GM04503 (cell line): ENCODE measurements at places on chromosomes 1 and 21.

- no peak for DNase-seq
Measured at GRCh38 chr1:220243947-220244346, 28.3 kb downstream of the RAB3GAP2 start.

DNA sequence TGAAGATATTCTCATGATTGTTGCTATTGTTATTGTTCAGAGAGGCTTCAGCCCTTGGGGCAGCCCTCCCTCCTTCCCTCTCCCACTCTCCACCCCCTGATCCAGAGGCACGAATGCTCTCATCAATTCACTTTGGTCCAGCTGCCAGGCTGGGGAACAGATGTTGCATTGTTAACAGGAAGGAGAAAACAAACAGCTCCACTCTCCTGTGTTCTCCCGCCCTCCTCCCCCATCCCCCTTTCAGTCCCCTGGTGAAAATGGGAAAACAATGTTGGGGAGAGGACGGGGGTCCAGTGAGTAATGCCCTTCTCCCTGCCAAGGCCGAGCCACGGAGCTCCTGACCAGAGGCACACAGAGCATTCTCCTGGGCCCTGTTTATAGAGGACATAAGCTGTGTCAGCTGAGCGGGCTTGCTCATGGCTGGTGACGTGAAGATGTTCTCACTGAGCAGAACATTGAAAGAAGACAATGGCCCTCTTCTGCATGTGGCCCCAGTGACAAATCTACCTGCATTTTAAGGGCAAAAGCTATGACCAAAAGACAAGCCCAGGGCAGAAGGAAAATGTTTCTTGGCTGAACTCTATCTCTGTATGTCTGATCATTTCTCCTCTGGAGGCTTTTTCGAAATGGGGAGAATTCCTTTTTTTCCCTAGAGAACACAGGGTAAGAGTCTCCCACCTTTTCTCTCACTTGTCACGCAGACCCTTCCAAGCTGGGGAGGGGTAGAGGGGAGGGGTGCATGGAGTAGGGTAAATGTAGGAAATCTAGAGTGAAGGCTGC is 111.7 kb downstream of the GLUL start:
- no peak for DNase-seq

GRCh38 chr1:192610112-192610889 is 25.6 kb upstream of the RGS13 start:
- no peak for DNase-seq

GRCh38 chr1:12513181-12513580 is 104.8 kb downstream of the DHRS3 start:
- no peak for DNase-seq

DNA sequence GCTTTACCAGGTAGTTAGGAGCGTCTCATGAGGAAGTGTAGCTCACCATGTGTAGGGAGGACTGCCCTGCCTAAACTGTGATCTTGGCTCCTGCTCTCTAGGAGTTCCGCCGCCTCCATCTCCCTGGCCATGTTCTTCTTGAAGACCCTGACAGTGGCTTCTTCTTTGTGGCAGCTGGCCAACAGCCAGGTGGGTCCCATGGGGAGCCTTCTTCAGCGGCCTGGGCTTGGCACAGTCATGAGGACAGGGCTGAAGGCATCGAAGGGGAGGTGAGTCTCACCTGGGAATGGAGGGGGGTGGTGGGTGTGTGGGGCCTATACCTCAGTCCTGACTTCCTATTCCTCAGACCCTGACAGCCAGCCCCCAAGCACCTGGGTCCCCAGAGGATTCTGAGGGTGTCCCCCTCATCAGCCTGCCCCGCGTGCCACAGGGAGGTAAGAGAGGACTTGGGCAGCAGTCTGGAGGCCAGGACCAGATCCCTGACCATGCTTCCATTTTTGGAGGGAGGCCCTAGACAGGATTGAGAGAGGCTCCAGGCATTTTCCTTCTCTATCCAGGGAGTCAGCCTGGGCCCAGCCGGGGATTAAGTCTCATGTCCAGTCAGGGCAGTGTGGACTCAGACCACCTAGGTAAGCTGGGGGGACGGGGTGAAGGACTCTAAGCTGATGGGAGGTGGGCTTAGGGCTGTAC is 21.4 kb downstream of the HYI start:
- no peak for DNase-seq
